ENCODE measurements at places on chromosomes 12 and 14.
A peak's percentile ranks its signal among the peaks of the same experiment; 100 is the strongest.

GRCh38 chr12:84412226-84412625, 500.4 kb downstream of the SLC6A15 start:
- DNase-seq: no peak

- DNase-seq: no peak
Measured at GRCh38 chr12:132129007-132129406, 15.1 kb downstream of the DDX51 start.

GRCh38 chr12:3455312-3455711, 35.7 kb upstream of the PRMT8 start:
- no peak for DNase-seq

DNA sequence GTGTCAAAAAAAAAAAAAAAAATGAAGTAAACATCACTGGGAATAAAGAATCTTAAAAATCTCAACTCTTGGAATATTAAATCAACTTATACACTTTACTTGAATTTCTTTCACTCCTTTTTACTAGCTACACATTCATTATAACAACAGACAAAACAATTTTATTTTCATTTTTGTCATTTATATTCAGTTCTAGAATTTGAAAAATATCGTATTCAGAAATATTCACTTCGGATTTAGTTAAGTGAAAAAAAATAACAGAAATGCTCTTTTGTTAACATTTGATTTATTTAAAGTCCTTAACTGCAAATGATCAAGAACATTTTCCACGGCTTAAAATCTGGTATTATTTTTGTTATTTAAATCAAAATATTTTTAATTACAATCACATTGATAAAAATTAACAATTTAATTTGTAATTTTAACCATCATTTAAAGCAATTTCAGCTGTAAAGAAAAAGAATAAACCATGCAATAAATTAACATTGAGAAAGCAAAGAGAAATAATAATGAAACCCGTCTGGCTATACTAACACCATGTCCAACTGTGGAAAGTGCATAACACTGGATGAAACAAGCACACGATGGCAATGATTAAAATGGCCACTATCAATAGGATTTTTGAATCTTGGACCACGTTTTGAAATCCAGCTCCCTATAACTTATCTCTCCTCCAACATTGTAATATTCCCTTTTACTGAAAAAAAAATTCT, 5.2 kb downstream of the FOXA1 start:
- DNase-seq: no peak

GRCh38 chr14:30225176-30225575, 297.5 kb upstream of the PRKD1 start:
- DNase-seq: no peak

DNA sequence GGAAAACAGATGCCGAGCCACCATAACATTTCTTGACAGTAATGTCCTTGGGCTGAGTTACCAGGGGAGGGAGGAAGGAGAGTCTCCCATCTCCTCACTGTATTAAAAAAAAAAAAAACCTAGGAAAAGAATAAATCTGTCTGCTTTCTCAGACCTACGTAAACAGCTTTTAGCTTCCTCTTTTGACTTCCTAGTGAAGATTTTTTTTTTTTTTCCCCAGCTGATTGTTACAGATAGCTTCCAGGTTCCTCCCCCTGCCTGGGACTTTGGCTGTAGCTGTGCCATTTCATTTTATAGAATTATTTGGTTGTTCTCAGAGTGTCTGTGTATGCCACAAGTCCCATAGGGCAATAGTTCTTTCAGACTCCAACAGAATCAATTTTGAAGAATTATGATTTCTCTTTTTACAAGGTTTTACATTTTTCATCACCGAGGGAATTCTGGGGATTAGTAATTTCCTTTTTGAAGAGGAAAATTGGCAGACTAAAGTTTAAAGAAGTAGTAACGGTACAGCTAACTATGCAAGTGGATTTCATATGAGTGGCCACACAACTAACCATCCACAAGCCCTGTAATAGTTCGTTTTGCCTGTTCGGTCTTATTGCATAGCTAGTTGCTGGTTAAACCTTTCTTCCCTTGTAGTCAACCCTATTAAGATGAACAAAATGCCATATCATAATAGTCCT, 23.1 kb upstream of the GNS start:
- DNase-seq: no peak

- DNase-seq: no peak
Measured at GRCh38 chr14:92959189-92959531, 36.2 kb downstream of the CHGA start.

DNA sequence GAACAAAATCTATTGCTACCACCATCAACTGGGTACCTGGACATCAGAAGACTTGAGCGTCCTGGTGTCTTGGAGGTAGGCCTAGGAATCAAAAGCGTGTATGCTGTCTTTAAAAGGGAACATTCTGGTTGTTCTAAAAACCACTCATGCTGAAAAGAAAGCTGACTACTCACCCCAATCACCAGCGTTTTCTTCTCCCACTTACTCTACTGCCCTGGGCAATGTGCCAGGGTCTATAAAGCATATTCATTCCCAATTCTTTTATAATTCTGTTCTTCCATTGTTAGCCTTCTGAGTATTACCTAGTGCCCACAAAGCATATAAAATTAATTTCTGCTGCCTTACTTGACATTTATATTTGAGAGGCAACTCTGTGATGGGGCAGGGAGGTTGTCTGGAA, 133.4 kb downstream of the KCNA5 start:
- no peak for DNase-seq

- no peak for DNase-seq
Measured at GRCh38 chr14:99717682-99718013, 33.5 kb downstream of the CYP46A1 start.

DNA sequence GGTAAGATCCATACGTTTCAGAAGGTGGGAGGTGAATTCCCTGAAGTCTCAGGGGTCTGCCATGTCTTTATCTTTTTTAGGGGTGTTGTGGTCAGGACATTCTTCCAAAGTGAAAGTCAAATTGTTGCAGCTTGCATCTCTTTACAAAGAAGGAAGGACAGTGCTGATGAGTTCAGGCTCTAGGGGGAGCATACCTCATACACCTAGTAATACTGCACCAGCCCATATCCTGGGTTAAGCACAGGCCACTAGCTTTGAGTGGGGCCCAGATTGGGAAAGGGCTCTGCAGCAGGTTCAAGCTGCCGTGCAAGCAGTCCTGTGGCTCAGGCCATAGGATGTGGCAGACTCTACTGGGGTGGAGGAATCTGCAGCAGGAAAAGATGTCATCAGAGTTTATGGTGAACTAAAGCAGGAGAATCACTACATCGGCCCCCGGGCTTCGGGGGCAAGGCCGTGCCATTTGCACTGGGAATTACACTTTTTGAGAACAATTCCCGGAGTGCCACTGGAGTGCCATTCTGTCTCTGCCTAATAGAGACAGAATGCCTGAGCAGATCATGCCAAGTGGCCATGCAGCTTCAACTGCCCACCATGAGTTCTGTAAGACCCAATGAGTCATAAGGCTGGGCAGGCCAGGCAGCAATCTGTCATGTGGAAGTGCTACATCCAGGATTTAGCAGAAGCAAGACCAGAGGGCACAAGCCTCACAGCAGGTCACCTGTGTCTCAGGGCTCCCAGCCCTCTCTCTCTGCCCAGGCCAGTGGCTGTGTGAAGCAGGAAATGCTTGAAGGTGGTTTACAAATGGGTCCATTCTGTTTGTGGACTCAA, 32.3 kb downstream of the DIO3 start:
- DNase-seq: no peak

DNA sequence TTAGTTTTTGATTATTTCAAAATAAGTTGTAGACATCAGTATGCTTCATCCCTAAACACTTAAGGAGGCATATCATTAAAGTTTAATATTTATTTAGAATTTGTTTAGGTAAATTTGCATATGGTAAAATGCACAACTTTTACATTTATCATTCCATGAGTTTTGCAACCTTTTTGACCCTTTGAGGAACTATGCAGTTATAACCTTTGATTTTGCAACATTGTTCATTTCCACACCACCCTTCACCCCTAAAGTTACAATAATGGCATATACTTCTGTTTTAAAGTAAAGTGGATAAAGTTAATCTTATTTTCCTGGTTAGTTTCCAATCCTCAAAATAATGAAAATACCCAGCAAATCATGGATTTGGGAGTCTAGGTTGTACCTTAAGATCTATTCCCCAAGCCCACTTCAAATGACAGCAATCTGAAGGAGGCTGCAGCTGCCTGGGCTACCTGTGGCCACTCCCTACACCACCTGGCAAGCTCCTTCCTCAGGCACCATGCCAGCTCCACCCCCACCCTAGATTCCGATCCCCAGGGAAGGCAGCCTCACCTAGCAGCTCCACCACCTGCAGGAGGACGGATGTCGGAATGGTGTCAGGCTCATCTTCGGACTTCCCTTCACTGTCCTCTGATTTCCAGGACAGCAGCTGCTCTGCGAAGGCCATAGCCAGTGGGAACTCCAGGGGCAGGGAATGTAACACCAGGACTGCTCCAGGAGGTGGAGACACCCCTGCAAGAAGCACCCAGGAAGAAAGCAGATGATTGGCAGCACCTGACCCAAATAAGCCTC, 65.1 kb downstream of the TRAFD1 start:
- DNase-seq: no peak

- DNase-seq: no peak
Measured at GRCh38 chr14:34971801-34972200, 11.0 kb upstream of the SRP54 start.

DNA sequence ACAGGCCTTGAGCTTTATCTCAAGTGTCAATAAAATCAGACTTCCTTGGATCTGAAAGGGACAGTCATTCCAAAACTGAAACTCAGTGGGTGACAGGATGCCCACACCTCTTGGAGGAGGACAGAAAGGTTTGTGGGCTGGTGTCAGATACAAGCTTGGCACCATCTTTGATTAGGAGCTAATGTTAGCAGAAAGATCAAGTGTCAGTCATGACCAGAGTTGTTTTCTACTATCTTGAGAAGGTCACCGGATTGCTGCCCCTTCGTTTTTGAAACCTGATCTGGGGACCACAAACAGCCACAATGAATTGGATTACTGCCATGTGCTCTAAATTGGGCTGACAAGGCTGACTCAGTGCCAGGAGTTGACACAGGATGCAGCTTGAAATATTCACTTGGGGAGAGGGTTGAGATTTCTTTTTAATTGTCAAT, 88.3 kb downstream of the OTOGL start:
- DNase-seq: peak; percentile 2

GRCh38 chr14:74980731-74981461, 21.8 kb upstream of the EIF2B2 start:
- no peak for DNase-seq

GRCh38 chr14:51368721-51369163, 128.7 kb downstream of the TMX1 start:
- no peak for DNase-seq

DNA sequence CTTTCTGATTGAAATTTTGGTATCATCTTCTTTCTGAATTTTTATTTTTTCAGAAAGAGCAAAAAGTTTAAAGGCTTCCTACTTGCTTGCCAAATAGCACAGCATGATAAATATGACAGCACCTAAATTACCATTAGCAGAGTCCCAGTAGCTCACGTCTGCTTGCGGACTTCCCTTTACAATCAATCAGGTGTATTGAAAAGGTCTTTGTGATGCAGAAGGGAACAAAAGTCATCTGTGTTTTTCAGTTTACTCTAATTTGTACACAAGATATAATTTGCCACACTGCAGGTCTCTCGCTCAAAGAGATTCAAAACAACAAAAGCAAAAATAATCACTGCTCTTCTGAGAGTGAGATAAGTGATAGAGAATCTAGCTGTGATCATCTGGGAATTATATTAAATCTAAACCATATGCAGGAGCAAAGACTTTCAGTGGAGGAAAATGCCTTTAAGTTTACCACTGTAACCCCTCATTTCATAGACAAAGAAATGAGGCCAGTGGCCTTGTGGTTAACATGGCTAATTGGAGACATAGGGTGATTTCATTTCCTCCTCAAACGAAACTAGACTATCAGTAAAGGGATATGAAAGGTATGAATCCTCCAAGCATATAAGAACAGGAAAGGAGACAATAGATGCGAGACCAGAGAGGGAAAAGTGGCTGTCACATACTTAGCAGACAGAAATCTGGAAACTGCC, 240.8 kb upstream of the TMPO start:
- DNase-seq: no peak
